ENCODE measurements at places on chromosomes 5 and 9.

DNA sequence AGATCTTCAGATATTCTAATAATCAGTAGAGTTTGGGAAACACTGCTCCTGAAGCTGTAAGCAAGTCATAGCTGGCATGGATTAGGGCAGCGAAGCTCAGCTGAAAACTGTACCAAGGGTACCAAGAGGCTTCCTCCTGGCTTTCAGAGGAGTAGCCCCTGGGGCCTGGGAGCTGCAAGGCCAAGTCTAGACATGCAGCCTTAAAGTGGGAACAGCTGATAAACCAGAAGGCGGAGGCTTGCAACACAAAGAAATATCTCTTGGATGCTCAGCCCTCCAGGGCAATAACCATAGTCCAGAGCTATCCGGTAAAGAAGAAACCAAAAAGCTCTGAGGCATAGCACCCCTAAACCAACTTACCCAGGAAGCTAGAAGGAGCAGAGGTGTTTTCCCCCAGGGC lies 51.5 kb downstream of the MRPS30 start:
- no peak for DNase-seq

- DNase-seq: no peak
These were observed 846 bp upstream of the TRAF1 start for GRCh38 chr9:120927269-120928014.

DNA sequence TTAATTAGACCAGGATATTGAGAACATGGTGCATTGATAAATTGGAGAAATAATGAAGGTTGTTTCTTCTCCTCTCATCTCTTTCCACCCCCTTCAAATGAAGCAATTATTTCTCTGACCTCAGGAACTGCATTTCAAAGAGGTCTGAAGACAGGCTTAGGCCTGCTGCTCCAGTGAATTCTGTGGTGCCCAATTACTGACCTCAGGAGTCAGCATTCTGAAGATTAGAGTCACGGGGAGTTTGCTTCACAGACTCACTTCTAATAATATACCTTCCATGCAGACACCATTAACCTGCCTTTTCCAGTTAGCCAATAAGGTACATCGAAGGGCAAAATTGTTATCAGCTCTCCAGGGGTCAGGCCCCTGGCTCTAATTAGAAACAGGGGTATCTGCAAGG lies 270.9 kb downstream of the GAS1 start:
- no peak for DNase-seq

DNA sequence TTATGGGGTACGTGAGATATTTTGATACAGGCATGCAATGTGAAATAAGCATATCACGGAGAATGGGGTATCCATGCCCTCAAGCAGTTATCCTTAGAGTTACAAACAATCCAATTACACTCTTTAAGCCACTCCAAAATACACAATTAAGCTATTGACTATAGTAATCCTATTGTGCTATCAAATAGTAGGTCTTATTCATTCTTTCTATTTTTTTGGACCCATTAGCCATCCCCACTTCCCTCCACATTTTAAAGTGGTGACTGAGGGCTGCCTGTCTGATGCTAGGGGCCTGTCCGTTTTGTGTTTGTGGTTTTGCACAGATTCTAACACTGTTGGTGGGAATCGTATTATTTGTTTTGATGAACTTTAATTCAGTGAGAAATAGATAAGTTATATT lies 129.7 kb upstream of the DHFR start:
- no peak for DNase-seq

DNA sequence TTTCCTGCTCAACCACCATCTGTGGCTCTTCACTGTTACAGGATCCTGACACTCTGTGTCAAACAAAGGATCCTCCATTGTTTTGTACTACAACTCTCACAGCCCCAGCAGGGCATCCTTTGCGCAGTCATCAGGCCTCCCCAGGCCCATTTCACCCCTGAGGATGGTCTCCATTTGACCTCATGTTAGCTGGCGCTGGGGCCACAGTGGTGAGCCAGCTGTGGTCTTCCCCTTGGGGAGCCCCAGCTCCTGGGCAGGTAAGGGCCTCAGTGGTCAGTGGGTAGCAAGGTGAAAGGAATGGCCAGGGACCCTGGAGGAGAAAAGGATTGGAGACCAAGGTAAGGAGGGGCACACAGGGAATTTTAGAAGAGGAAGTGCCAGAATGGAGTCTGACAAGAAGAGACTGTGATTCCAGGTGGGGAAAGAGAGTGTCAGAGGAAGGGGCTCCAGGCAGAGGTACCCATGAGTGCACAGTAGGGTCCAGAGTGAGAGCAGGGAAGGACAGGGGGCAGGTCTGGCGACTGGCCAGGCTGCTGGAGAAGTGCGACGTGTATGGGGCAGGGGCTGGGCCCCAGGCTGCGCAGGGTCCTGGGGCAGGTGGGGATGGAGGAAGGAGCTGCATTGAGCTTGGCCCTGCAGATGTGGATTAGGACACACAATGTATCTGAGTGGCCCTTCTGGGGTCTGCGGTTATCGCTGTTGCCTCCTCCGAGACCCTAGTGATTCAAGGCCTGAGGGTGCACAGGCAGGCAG lies 109.9 kb downstream of the PHF2 start:
- DNase-seq: no peak

DNA sequence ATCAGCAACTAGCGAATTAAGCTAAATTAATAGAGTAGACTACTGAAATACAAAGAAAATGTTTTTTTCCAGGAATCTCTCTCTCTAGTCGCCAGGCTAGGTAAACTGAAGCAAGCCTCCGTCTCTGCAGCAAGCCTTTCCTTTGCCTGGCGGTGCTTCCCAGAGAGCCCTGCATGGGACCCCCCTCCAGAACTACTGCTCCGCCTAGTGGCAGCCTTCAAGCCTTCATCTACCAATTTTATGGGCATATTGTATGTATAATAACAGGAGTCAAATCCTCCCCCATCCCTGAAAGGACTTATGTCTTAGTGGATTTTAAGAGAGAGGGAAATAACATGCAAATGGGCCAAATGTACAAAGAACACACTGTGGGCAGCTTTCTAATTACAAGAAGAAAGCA lies 241.9 kb downstream of the SAXO1 start:
- peak; percentile 18 for DNase-seq

GRCh38 chr5:54792611-54793404 lies 192.6 kb downstream of the ESM1 start:
- peak; percentile 13 for DNase-seq

GRCh38 chr9:115855458-115856133 lies 298.0 kb upstream of the PAPPA start:
- DNase-seq: peak; percentile 43

- peak; percentile 39 for DNase-seq
These were observed 1.1 kb upstream of the NTRK2 start for GRCh38 chr9:84668196-84669012.

DNA sequence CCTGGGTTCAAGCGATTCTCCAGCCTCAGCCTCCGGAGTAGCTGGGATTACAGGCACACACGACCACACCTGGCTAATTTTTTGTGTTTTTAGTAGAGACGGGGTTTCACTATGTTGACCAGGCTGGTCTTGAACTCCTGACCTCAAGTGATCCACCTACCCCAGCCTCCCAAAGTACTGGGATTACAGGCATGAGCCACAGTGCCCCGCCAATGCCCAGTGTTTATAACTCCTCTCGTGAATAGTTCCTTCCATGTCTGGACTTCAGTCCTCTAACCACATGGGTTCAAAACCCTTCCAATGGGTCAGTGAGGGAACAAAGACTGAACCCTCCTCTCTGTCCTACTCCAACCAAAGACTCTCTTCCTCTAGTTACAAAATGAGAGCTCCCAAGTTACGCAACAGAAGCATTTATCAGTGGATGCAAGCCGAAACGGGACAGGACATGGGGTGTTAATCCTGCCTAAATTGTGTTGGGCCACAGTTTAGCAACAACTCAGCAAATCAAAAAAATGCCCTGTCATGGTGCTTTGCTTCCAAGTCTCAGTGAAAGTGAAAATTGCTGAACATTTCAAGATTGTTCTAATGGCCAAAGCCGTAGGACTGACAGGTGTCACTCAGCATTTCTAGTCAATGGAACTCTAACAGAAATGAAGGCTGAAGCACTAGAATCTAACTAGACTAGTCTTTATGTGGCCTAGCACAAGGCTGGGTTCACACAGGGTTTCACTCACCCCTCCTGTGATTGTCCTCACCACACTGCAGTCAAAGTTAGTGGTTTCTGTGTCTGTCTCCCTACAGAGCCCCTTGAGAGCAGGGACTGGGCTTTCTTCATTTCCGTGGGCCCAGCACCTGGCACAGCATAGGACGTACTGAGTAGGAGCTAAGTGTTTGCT lies 3.2 kb upstream of the TMEM245 start:
- no peak for DNase-seq
